Right atrium auricular region (tissue), 2 donors: ENCODE measurements at places on chromosomes 4 and X. TPM values are rescaled to one million over a fixed set of nuclear protein-coding genes. Genes with fewer than 3 reads are reported as not detected.
A peak's percentile ranks its signal among the peaks of the same experiment; 100 is the strongest.

DNA sequence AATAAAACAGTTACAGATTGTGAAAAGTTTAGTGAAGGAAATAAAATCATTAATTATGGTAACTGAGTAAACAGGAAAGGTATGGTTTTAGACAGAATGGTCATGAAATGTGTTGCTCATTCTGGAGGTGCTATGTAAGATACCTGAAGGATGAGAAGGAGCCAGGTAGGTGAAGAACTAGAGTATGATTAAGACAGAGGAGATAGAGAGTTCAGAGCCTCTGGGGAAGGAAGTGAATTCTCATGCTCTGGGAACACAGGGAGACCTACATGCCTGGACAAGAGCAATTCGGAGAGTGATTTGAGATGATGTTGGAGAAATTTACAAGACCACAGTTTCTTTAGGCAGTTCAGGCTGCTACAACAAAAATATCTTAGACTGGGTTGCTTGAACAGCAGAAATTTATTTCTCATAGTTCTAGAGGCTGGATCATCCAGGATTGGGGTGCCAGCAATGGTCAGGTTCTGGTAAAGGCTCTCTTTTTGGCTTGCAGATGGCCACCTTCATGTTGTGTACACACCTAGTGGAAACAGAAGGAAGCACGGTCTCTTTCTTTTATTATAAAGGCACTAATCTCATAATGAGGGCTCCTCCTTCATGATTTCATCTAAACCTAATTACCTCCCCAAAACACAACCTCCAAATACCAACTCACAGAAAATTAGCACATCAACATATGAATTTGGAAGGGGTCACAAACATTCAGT lies 1416.1 kb downstream of the PCDH7 start:
- H3K4me3 ChIP-seq: no peak overlapping the region
- H3K4me1 ChIP-seq: no peaks in the 10 kb centered on the region
- no peaks in the 10 kb centered on the region for H3K36me3 ChIP-seq
- DNase-seq: no peak

GRCh38 chrX:120697053-120697452 lies 67.2 kb upstream of the C1GALT1C1 start:
- no peak overlapping the region for H3K4me3 ChIP-seq
- H3K27me3 ChIP-seq: no peaks in the 10 kb centered on the region
- H3K36me3 ChIP-seq: no peaks in the 10 kb centered on the region
- DNase-seq: no peak
- H3K4me1 ChIP-seq: no peaks in the 10 kb centered on the region

GRCh38 chr4:55078987-55079386 lies 46.4 kb downstream of the KDR start:
- peak overlapping the region; percentile 69 for H3K27ac ChIP-seq
- H3K27me3 ChIP-seq: no peaks in the 10 kb centered on the region
- H3K4me3 ChIP-seq: no peak overlapping the region
- peaks cover 23% of the 10 kb centered on the region for H3K4me1 ChIP-seq
- H3K36me3 ChIP-seq: no peaks in the 10 kb centered on the region

DNA sequence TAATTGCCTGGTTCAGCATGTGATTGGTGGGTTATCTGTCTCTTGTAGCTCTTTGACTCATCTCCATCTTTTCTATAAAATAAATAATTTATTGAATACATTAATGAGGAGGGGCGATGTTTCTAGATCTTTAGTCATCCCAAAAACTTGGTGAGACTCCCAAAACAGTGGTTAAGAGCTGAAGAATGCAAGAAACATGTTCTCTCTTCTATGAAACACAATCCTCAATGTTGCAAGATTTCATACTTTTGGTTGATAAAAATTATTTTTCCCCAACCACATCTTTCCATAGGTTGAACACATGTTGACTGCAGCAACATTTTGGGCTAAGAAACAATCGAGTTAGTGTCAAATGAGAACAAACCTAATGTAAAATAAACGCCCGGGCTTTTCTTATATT lies 1.2 kb upstream of the TMEM47 start:
- H3K4me1 ChIP-seq: no peaks in the 10 kb centered on the region
- H3K27ac ChIP-seq: no peak overlapping the region
- no peak for DNase-seq
- H3K36me3 ChIP-seq: no peaks in the 10 kb centered on the region

The FAT1 gene
- 89.5 TPM for total RNA-seq
